Stimulated activated CD4-positive, alpha-beta T cell treated with anti-CD3 and anti-CD28 coated beads, TNF-alpha, amount 100 ng/mL, for 4 hours (primary cell): ENCODE measurements at places on chromosomes 1 and 21.

DNA sequence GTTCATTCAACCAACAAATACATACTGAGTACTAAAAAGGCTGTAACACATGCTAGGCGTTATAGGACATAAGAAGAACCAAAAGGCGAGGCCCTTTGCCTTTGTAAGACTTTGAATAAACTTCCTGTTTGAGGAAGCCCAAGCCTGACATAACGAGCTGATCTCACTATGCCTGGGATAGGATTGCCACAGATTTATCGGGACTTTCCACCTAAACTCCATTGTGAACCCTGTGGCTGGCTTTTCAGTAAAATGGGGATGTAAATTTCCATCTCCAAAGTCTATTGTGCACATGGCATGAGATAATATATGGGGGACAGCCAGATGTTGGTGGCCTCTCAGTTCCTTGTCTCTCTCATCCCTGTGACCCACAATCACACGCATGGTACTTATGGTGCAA, 41.9 kb downstream of the LMO4 start:
- DNase-seq = no peak

DNA sequence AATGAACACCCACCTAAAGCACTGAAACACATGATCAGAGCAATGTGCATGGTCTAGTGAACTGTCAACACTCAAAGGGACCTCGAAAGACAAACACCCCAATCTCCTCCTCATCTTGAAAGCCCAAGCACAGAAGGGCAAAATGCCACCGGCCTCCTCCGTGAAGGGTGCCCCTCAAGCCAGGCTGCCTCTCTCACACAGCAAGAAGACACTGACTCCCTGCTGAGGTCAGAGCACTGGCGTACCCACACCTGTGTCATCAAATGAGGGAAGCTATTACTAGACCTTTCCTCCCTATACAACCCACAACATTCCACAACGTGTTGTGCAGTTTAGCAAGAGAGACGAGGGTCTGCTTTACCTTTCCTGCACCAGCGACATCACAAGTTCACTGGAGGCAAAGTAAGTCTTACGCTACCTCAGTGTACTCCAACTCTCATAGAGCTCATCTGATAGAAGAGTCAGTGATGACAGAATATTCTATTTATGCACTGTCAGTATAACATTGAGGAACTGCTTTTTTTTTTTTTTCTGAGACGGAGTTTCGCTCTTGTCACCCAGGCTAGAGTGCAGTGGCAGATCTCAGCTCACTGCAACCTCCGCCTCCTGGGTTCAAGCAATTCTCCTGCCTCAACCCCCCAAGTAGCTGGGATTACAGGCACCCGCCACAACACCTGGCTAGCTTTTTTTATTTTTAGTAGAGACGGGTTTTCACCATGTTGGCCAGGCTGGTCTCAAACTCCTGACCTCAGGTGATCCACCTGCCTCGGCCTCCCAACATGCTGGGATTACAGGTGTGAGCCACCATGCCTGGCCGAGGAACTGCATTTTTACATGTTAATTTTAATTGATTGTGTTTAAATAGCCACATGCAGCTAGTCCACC, 3.3 kb downstream of the SH3BP5L start:
- no peak for DNase-seq

- no peak for DNase-seq
These were observed 462.6 kb upstream of the ADGRL4 start for GRCh38 chr1:79469139-79469538.

DNA sequence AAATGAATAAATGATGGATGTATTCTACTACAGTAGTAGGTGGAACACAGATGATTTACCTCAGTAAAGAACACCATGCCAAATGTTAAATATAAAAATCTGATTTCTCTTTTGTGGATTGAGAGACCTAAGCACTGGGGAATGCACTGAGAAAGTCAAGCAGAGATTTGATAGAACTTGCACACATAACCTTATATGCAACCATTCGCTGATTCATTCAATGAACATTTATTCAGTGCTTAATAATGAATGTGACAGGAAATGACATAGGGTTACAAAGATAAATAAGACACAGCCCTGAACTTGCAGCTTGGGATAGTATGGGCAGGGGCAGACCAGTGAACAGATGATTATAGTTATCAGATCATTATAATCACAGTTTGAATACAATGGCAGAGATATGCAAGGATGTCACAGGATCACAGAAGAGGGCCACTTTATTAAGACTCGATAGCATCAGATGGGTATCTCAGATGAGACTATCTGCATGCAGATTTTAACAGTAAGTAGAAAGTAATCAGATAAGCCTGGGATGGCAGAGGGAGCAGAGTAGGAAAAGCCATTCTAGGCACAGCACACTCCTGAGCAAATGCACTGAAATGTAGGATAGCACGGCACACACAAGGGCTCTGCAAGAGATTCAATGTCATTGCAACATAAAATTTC, 169.4 kb downstream of the ASTN1 start:
- DNase-seq = no peak

DNA sequence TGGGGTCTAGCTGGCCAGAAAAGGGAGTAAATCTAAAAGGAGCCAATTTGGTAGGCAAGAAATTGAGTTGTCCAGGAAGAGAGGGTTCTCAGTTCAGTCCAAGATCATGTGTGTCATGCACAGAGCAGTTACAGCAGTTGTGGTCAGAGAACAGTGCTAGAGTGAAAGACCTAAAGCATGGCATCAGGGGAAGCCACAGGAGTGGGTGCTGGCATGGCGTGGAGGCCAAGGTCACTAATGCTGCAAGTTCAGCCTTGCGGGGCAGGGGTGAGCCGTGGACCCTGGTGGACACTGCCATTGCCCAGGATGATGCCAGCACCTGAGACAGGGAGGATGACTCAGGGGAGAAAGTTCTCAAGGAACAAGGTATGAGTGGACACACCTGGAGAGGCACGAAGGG, 16.6 kb upstream of the TMEM125 start:
- no peak for DNase-seq

GRCh38 chr1:41668967-41669366, 184.5 kb upstream of the EDN2 start:
- no peak for DNase-seq

- no peak for DNase-seq
These were observed 13.4 kb downstream of the COP1 start for GRCh38 chr1:176193663-176194062.

GRCh38 chr1:156750711-156751450, 594 bp downstream of the HDGF start:
- DNase-seq = no peak

DNA sequence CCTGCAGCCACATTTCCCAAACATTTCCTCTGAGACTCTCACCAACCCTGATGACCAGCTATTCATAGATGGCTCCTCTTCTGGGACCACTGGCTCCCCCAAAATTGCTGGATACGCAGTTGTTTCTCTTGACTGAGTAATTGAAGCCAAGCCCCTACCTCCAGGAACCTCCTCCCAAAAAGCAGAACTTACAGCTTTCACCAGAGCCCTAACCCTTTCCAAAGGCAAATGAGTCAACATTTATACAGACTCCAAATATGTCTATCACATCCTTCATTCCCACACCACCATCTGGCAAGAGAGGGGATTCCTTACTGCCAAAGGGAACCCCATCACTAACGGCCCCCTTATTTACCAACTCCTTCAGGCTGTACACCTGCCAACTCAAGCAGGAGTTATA, 20.3 kb upstream of the CA6 start:
- DNase-seq = no peak

DNA sequence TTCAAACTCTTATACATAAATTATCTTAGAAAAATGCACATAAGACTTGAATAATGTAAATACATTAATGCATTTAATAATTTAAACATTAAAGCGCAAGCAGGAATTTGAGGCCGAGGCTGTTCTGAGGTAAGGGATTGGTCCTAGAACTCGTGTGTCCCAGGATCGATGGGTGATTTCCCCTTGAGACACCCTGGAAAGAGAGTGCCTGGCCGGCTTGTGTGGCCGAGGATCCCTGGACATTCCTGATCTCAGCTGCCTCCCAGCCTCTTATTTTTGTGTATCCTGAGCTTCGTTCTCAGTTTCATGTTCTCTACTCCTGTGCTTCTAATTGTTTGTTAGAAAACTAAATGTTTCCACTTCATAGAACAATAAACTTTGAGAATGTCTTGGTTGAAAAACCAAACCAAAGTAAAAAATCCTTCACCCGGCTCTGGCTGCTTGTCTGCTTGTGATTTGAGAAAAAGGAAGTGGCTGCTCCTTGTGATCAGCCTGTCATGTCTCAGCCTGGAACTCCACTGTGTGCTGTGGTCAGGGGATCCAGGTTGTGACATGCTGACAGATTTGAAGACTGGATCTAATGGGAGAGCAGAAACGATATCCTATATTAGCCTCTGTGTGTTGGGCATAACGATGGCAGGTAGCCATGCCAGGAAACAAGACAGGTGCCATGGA, 40.7 kb downstream of the PEX14 start:
- no peak for DNase-seq

GRCh38 chr21:18334066-18334465, 69.5 kb downstream of the TMPRSS15 start:
- DNase-seq = no peak

DNA sequence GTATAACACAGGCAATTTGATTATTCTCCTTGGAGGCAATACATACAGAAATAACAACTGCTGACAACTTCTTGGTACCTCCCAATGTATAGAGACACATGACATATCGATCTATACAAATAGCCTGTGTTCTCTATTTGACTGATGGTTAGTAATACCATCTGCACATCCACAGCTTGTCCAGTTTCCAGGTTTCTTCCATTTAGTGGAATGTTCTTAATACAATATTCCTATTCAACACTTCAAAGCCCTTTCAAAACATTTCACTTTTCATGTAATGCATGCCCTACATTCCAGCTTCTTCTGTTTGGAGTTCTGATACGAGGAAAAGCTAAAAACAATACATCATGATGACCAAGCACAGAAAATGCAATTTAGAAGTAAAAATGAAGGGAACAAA, 37.0 kb upstream of the GORAB start:
- no peak for DNase-seq

DNA sequence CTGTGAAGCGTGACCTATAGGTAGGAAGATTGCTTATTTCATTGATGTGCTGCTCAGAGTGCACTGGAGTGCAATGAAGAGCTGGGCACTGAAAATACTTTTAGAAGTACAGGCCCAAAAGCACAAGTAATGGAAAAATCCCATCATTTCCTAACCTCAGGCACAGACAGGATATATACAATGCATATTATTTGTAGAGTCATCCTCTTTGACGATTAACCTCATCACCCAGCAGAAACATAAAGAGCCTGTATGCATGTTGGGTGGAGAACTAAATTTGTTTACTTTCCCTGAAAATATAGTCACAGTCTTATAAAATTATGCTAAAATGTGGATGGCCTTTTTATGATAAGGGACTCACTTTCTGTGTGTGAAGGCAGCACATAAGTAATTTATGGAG, 98.1 kb downstream of the TNNI3K start:
- DNase-seq = no peak

GRCh38 chr21:38520511-38520910, 22.2 kb upstream of the ERG start:
- DNase-seq = no peak

GRCh38 chr1:186022184-186022583, 288.0 kb downstream of the HMCN1 start:
- DNase-seq = no peak

- DNase-seq = no peak
These were observed 112.1 kb downstream of the RUNX1 start for GRCh38 chr21:34936883-34937563.

DNA sequence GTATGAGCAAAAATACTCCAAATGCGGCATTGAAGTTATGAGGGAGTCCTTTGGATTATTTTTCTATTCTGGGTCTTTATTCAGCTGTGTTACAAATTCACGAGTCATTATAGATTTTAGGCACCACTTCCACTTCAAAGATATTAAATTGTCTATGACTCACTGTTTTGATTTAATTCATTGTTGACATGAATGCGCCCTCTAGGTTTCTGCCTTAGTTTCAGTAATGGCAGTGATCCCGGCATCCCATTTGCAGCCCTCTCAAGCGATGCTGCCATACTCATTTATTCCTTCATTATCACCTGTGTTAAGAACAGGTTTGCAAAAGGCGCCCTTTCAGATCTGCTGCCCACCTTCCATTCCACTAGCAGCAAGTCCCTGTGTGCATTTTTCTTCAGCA, 14.0 kb downstream of the RSPO1 start:
- DNase-seq = no peak

DNA sequence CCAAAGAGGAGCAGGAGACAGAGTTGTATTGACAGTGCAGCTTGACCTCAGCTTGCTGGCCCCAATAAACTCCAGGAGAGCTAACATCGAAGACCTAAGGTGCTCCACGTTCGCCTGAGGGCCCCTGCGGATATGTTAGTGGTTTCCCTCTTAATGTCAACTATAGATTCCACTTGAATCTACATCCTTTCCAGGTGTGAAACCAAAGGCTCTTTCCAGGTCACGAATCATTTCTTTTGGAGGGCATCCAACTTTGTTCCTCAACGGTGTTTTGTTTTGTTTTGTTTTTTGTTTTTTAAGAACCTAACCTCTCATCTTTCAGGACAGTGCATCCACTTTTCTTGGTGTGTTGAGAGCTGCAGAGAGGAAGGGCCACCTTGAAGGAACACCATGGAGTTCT, 267.6 kb upstream of the SGIP1 start:
- no peak for DNase-seq

DNA sequence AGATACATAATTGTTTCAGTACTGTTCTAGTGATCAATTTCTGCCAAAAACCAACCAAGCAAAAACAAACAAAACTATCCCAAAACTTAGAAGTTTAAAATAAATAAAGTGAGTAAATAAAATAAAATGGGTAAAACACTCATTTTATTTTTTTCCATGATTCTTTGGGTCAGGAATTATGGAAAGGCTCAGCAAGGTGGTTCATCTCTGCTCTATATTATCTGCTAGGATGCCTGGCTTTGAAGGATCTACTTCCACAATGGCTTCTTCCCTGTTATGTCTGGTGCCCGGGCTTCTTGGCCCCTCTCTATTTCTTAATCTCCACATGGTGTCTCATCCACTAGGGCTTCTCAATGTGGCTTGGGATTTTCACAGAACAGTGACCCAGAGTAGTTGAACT, 29.1 kb upstream of the ADAMTS1 start:
- DNase-seq = no peak

GRCh38 chr1:229768232-229768631, 142.2 kb downstream of the URB2 start:
- no peak for DNase-seq

- no peak for DNase-seq
These were observed at the start of gene ARHGEF16 for GRCh38 chr1:3453891-3454810. Gene ARHGEF16 (plus strand): TSS chr1:3454665. CDS start chr1:3463085, 8,420 bp downstream.

- no peak for DNase-seq
These were observed 142.0 kb upstream of the ZNHIT6 start for GRCh38 chr1:85850238-85850637.

- no peak for DNase-seq
These were observed 78.0 kb downstream of the LAMC2 start for GRCh38 chr1:183263886-183264602.

DNA sequence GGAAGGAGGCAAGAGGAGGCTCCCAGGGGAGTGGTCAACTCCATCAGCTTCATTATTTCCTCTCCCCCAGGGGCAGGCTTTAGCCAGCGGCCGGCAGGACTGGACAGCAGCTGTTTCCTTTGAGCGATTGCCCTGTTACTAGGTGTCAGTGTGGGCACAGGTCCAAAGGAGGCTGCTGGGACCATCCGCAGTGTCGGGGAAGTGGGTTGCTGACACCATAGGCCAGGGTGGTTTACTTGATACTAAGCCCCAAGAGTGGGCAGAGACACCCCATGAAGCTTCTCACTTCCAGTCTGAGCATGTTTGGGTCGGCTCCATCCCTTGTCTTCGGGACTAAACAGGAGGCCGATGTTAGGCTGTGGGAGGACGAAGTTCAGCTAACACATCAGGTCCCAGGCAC, 63.6 kb downstream of the KAZN start:
- DNase-seq = no peak
